ENCODE measurements at places on chromosomes 2 and 18.

DNA sequence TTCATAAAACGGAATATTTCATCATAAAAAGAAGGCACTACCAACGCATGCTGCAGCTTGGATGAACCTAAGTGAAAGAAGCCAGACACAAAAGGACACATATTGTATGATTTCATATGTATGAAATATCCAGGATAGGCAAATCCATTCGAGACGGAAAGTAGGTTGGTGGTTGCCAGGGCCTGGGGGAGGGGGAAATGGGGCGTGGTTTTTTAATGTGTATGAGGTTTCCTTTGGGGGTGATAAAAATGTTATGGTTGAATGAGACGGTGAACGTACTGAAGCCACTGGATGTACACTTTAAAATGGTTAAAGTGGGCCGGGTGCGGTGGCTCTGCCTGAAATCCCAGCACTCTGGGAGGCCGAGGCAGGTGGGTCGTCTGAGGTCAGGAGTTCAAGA, 20.0 kb upstream of the SPATA3 start:
- no peak for DNase-seq

DNA sequence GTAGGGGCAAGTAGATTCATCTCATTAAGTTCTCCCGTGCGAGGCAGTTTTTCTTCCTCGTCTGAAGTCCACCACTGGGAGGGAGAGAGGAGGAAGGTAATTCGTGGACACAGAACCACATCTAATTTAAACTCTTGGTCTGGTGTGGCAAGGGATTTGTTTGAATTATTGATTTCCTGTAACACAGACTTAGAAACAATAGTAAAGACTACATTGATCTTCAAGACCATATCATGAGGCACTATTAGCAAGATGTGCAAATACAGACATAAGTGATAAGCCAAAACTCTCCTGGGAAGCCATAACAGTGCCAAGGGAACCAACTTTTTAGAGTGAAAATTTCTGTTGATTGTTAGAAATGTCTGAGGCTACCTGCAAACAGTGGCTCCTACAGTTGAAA, 158.6 kb downstream of the ALPK2 start:
- DNase-seq = no peak

- peak; percentile 31 for DNase-seq
Measured at GRCh38 chr2:96665083-96665569, 22.6 kb downstream of the FER1L5 start.

DNA sequence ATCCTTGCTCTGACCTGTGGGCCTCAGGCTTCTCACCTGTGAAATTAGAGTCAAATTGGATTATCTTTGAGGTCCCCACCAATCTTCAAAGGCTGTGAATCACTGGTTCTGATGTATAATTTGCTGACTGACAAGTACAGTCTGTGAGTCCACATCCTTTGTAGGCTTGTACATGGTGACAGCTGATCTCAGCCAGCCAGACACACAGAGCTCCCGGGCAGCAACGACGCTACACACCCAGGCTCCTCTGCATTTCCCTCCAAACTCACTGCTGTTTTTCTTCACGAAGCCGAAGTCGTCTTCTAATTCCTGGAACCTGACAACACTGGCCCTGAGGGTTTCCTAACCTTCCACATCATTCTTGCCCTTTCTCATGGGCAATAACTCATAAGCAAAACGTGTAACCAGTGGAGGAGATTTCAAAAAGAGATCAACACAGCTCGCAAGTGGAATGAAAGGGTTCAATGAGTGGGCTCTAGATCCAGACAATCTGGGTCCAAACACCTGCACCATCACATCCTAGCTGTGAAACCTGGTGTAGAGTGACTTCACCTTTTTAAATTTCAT, 37.9 kb upstream of the EVA1A start:
- DNase-seq = no peak

DNA sequence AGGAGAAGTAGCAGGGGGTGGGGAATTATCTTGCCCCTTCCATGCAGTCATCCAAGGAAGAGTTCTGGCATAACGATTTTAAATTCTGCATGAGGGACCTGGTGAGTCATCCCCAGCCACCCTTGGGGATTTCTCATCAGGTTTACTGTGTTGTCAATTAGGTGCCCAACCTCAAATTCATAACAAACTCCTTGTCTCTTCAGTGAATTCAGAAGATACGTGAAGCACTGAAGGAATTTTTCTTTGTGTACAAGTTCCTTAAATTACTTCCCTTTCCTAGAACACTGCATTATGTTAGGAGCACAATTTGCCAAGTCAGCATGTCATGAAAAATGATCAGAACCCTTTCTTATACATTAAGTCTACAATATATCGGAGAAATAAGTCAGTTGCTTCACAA, 70.8 kb upstream of the NOSTRIN start:
- no peak for DNase-seq

- no peak for DNase-seq
Measured at GRCh38 chr18:47749600-47749973, 180.9 kb downstream of the SMAD2 start.

GRCh38 chr2:229153267-229153666, 117.8 kb downstream of the PID1 start:
- DNase-seq = no peak

DNA sequence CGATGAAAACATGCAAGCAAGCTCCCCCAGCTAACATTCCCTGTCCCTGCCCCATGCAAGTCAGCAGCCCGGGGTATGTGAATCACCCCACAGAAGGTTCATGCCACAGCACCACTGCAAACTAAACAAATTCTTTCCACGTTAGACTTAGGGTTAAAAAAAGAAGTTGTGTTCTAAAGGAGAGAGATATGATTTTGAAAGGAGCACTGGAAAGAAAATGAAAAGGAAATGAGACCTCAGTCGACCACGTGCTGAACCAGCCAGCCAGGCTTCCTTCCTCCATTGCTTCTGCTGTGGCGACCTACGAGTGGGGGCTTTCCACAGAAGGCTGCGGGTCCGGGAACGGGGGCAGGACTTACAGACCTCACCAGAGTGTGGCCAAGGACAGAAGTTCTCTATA, 52.0 kb downstream of the ARL4C start:
- DNase-seq = no peak

- no peak for DNase-seq
Measured at GRCh38 chr18:23964282-23965238, 50.0 kb upstream of the TTC39C start.
